ENCODE measurements at places on chromosomes 2 and 18.
A peak's percentile ranks its signal among the peaks of the same experiment; 100 is the strongest.

GRCh38 chr2:233142355-233142897 lies 82.3 kb downstream of the INPP5D start:
- DNase-seq, result peak; percentile 49

- no peak for DNase-seq
These were observed 118.8 kb upstream of the RBBP8 start for GRCh38 chr18:22814329-22814703.

GRCh38 chr18:24466771-24467170 lies 6.3 kb downstream of the HRH4 start:
- no peak for DNase-seq

DNA sequence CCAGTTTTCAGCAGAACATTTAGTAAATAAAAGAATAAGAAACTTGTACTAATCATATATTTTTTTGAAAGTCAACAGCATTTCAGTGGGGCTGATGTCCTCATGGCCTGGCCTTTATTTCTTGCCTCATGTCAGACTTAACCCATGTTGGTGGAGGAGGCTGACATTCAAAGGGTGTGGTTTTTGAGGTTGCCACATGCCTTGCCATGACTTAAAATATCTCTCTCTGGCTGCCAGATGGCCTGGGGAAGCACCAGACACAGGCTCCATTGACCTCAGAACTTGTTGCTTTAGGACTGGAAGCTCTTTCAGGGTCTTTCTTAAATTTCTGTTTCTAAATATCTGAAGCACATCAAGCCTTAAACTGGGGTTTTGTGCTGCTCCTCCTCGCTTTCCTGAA lies 32.5 kb upstream of the CD28 start:
- DNase-seq, result no peak

DNA sequence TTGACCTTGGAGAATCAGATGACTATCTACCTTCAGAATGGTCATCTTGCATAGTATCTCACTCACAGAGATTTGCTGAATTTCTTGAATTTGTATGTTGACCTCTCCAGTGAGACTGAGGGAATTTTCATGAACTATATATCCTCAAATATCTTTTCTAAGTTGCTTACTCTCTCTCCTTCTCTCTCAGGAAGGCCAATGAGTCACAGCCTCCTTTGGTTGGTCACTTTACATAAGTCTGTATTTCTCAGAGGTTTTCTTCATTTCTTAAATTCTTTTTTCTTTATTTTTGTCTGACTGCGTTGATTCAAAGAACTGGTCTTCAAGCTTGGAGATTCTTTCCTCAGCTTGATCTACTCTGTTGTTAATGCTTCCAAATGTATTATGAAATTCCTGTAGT lies 51.7 kb downstream of the VIT start:
- no peak for DNase-seq

Measured in CD4-positive, alpha-beta memory T cell (primary cell).